ENCODE measurements at places on chromosomes 16 and 17. TPM values are rescaled to one million over a fixed set of nuclear protein-coding genes. Genes with fewer than 3 reads are reported as not detected.

Gene NPIPB6
- 1.1 TPM for total RNA-seq

Gene PYCARD
- 33.2 TPM for total RNA-seq

Gene FZD2
- 0.38 TPM for total RNA-seq

Gene RAC3
- total RNA-seq: 36.3 TPM

Gene CSH1
- not detected for total RNA-seq

Gene ARL16
- total RNA-seq: 35.6 TPM

Gene HDAC5
- total RNA-seq: 25.4 TPM

Gene KRTAP2-1
- not detected for total RNA-seq

Gene ASPA
- not detected for total RNA-seq

Gene NLRC3
- total RNA-seq: 1.9 TPM

Gene LRRC37A
- 1.3 TPM for total RNA-seq

Gene SLC52A1
- total RNA-seq: 0.33 TPM

Gene GLIS2
- total RNA-seq: 2.0 TPM

Gene CAMKK1
- 3.3 TPM for total RNA-seq
